Stimulated activated CD4-positive, alpha-beta T cell treated with anti-CD3 and anti-CD28 coated beads, Interleukin-12 subunit alpha, Interleukin-12 subunit beta, amount 100 ng/mL, for 4 hours (primary cell): ENCODE measurements at places on chromosomes 2 and 18.

DNA sequence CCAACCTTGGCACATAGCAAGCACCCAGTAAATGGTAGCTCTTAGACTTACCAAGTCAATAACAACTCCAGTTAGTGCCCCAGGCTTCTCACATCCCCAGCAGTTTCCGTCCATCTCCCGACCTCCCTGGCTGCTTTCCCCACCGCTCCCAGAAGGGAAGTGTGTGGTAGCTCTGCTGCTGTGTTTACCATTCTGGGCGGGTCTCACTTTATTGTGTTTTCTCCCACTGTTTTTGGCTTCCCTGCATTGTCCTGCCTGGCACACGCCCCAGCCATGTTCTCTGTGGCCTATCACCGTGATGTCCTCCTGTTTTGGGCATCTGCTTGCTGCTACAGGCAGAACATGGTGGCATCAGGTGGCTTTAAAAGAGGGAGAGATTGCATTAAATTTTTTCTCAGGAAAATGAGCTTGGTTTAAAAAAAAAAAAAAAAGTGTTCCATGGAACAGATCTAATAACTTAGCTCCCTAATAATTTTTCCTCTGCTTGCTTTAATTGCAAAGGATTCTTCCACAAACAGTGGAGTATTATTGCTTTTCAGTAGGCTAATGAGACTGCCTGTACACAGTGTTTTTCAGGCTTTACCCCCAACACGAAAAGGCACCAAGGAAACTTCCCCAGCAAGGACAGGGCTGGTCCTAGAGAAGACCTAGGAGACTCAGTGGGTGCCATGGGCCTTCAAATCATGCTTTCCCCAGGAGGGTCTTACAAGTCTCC lies 8.0 kb upstream of the COX7A2L start:
- no peak for DNase-seq

DNA sequence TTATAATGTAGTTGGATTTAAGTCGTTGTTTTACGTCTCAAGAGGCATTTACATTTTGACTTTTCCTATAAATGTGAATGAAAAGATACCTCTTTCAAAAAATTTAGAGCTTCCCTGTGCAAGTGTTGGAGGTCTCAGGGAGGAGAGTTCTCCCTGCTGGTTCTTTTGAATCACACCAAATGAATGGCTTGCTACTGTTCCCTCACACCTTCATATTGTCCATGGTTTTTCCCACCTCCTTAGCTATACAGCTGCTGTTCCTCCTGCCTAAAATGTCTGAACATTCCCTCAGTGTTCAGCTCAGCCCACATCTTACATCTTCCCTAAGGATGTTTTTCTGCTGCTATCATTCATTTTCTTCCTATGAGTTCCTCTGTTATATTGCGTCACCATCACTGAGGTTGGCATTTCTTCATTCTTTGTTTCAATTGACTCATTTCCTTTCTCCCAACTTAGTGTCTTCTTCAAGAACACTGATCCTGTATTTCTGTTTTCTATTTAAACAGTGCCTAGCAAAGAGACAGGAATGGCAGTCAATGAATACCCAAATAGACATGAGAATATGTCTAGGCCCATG lies 46.0 kb downstream of the COX7A2L start:
- DNase-seq: no peak

- DNase-seq: no peak
Measured at GRCh38 chr2:1136067-1136466, 185.4 kb downstream of the SNTG2 start.

GRCh38 chr18:55524353-55525073 lies 63.5 kb downstream of the TCF4 start:
- DNase-seq: no peak

DNA sequence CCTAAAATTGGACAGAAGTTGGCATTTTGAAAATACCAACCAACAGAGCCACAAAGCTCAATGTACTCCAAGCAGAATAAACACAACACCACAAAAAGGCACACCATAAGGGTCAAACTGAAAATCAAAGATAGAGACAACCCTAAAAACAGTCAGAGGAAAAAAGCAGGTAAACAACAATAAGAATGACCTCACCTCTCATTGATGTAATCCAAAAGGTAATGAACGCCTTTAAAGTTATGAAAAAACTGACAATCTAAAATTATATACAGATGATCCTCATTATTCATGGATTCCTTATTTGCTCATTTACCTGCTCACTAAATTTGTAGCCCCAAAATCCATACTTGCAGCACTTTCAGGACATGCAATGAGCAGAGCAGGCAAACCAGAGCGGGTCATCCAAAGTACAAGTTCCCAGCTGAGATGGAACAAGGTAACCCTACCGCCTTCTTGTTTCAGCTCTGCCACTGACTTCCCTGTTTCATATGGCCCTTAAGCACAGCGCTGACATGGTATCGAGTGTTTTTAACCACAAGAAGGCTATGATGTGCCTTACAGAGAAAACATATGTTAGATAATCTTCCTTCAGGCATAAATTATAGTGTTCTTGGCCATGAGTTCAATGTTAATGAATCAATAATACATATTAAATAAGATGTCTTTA lies 17.0 kb downstream of the RTN4 start:
- no peak for DNase-seq

DNA sequence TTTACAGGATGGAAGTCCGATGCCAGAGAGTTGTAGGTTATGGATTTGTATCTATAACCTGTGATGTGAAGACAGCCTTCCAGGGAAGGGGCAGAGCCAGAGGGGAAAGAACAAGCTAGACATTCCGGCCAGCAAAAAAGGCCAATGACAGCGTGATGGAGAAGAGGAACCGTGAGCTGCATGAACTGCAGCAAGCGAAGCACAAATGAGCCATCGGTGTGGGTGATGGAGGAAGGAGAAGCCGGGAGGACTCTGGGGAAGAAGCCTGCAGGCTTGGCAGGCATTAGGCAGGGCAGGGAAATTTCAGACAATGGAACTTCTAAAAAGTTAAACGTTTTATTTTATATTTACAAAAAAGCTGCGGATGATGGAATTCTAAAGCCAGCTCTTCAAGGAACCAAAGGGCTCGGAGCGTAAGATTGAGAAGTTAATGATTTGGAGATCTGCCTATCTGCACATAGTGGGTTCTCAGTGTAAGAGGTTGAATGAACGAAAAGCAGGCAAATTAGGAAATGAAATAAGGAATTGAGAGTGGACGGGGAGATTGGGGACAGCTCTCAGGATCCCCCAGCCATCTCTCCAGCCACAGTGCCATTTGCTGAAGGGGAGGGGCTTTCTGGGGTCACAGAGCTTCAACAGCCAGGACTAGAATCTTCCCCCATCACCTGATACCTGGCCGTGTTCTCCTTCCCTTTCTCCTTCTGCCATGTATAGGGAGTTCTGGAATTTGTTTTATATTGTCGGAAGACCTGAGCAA lies 28.4 kb downstream of the NGEF start:
- no peak for DNase-seq

- no peak for DNase-seq
Measured at GRCh38 chr18:12021596-12021995, 40.3 kb downstream of the IMPA2 start.

DNA sequence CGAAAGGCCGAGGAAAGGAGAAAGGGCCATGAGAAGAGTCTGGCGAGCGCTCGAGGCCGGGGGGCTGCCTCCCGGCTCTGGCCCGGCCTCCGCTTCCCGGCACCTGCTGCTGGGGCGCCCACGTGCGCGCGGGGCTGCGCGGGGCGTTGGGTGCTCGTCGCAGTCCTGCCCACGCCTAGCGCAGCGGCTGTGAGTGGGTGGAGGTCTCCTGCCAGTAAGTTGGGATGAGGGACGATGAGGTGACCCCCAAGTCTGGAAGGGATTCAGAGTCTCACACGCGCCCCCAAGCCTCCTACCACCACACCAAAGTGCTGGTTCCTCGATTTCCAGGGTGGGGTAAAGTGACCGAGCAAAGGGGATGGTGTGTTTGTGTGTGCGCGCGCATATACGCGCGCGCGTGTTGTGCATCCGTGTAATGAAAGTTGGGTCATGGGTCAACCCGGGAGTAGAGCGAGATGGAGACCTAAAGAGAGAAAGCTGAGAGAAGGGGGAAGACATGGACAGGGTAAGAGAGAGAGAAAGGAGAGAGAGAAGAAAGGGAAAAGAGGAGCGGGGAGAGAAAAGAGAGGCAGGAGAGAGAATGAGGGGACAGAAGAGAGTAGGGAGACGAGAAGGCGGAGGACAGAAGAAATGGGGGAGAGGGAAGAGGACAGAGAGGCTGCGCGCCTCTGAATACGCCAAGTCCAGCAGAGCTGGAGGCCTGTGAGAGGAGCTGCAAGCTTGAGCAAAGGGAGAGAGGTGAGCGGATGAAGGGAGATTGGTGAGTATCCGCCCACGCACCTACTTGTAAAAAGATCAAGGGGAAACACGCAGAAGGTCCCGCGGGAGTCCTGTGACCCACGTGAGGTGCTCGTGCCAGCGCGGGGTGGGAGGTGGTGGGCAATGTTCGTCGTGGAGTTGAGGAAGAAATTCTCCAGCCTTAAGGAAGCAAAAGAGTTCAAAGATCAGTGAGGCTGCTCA lies 1.7 kb upstream of the NETO1 start:
- no peak for DNase-seq

GRCh38 chr2:231387904-231388724 lies 7.4 kb upstream of the B3GNT7 start:
- DNase-seq: no peak

GRCh38 chr2:86646865-86647264 lies 23.2 kb upstream of the RNF103 start:
- no peak for DNase-seq

DNA sequence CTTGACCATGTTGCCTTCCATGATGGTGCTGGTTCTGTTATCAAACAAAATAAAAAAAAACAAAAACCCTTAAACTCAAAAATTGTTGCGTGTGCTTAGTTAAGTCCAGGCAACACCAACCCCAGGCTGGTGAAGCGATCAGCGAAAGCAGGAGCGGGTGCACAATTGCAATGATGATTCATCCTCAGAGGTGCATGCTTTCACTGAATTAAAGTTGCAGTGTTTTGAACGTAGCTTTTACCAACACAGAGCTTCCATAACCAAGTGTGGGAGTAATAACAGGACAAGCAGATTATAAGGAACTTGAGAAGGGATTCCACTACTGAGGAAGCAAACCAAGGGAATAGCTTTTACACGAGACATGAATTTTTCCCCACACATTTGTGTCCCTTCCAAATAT lies 39.7 kb upstream of the RAPH1 start:
- no peak for DNase-seq

- DNase-seq: no peak
Measured at GRCh38 chr2:69449906-69450305, 12.7 kb upstream of the NFU1 start.

DNA sequence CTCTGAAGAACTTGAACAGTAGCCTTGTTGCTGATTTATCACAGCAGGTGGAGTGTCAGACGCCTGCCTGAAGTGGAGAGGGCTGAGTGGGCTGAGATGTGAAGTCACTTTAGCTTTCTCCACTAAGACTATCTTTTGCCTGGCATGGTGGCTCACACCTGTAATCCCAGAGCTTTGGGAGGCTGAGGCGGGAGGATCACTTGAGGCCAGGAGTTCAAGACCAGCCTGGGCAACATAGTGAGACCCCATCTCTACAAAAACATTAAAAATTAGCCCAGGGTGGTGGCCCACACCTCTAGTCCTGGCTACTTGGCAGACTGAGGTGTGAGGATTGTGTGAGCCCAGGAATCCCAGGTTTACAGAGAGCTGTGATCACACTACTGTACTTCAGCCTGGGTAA lies 60.6 kb upstream of the TTC39C start:
- no peak for DNase-seq

DNA sequence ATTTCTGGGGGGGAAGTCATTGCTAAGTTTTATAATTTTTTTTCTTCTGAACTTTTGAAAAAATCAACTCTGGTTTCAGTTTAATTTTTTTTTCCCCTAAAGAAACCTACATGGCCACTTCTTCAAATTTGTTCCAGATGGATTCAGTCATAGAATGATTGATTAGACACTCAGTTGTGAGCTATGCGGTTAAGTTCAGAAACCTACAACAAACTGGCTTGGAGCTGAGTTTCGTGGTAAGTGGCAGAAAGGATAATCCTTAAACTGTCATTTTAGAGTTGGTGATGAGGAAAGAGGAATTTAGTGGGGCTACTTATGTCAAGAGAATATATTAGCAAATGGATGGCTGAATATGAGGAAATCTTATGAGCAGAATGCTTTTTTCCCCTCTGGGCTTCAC lies 23.7 kb downstream of the EFEMP1 start:
- no peak for DNase-seq

- DNase-seq: no peak
Measured at GRCh38 chr2:25698752-25699151, 25.4 kb upstream of the DTNB start.

- no peak for DNase-seq
Measured at GRCh38 chr2:170932166-170932565, 3.1 kb downstream of the GORASP2 start.

GRCh38 chr2:119232666-119232993 lies 9.0 kb downstream of the STEAP3 start:
- no peak for DNase-seq

DNA sequence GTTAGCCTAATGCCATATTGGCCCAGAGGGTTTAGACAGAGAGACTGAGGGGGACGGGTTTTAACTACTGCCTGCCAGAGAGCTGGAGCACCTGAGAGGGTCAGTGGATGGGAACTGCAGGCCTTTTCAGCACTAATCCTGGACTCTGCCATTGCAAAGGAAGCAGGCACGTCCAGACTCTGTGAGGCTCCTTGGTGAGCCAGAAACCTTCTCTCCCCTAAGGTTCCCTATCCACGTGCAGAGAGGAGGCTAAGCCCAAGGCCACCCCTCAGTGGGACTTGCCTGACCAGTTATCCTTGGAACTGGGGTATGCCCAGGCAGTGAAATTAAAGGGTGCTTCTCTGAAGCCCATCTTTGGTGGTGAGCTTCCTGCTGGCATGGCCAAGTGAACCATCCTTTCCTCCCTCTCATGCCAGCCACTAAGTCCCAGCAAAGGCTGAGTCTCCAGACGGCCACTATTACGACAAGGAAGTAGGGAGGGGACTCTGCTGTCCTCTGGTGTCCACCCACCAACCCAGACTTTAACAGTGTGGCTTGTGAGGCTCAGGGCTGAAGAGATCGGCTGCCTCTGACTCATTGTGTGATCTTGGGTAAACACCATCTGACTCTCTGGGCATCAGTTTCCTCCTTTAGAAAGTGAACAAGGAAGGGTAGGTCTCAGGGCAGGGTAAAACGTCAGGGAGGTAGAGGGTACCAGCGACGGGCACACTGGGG lies 3.9 kb upstream of the MLPH start:
- DNase-seq: no peak

GRCh38 chr2:191245869-191246531 lies 796 bp downstream of the MYO1B start:
- peak; percentile 36 for DNase-seq

- DNase-seq: no peak
Measured at GRCh38 chr2:127508631-127509034, 17.7 kb downstream of the IWS1 start.

DNA sequence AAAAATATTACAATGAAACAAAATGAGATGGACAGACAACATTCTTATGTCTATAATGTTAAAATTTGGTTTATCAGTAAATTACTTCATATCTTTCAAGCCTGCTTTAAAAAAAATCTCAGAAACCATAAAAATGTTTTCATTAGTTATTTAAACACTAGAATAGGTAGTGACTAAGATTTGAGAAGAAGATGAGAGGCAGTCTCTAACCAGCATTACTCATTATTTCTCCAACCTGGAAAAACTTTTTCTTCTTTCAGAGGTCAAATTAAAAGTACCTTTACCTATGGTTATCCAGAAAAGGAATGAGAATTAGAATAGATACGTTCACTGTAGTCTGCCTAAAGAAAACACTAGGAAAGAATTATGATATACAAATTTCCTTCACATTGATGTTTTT lies 50.3 kb downstream of the IKZF2 start:
- no peak for DNase-seq
